ENCODE measurements at places on chromosomes 5 and 9.

GRCh38 chr5:112649882-112650281 is 87.8 kb upstream of the APC start:
- DNase-seq = no peak

- no peak for DNase-seq
Observed at GRCh38 chr9:27462434-27462833, 61.7 kb upstream of the IFNK start.

DNA sequence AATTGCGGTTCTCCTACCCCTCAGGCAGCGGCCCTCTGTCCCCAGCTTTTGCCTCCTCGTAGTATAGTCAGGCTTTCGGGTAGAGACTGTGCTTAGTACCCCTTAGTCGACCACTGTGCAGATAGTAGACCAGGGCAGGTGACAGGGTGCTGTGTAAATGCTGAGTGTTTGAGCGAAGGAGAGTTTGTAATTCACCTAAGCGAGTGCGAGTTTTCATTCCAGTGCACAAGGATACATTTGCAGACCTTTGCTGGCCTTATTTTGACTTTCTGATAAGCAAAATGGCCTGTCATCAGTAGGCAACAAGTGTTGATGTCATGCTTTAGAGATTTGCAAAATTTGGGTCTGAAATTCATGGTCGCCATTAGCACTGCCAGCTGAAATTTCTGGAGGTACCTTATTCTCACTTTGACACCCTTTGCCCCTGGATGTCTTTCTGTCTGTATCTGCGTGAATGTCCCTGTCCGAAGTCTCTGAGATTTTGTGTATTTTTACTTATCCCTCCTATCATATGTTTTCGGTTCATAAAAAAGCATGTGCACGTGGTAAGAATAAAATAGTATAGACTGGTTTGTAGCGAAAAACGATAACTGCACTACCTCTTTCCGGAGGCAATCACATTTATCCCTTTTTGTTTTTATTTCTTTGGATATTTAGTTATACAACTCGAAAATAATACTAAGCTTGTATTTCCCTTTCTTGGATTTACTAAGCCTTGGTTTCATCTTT is 1.9 kb downstream of the LMNB1 start:
- peak; percentile 11 for DNase-seq

DNA sequence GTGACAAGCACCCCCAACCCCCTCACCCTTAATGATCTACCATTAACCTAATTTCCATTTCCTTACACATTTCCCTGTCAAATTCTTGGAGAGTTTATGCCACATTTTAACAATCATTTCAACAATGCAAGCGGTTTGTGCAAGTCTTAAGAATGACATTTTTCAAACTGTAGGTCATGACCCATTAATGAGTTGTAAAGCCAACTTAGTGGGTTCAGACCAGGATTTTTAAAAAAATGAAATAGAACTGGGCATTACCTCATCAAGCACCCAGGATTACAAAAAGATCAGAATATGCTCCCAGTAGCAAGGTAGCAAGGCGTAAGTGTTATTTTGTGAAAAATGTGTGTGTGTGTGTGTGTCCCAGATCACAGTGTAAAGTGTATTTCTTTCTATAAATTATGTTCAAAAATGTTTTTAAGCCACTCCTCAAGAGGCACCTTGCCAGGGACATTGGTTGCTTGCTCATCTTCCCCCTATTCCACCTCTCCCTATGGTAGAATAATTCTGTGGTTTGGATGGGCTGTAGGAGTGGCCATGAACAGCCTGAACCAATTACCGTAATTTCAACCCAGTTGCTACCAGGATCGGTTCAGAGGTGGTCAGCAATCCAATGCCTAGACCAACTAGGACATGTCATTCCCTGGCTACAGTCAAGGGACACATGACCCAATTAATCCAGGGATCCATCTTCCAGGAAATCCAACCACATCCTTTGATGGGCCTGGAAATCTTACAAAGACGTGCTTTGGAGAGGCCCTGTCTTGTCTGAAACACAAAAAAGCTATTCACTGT is 14.4 kb upstream of the TGFBR1 start:
- peak; percentile 77 for DNase-seq

DNA sequence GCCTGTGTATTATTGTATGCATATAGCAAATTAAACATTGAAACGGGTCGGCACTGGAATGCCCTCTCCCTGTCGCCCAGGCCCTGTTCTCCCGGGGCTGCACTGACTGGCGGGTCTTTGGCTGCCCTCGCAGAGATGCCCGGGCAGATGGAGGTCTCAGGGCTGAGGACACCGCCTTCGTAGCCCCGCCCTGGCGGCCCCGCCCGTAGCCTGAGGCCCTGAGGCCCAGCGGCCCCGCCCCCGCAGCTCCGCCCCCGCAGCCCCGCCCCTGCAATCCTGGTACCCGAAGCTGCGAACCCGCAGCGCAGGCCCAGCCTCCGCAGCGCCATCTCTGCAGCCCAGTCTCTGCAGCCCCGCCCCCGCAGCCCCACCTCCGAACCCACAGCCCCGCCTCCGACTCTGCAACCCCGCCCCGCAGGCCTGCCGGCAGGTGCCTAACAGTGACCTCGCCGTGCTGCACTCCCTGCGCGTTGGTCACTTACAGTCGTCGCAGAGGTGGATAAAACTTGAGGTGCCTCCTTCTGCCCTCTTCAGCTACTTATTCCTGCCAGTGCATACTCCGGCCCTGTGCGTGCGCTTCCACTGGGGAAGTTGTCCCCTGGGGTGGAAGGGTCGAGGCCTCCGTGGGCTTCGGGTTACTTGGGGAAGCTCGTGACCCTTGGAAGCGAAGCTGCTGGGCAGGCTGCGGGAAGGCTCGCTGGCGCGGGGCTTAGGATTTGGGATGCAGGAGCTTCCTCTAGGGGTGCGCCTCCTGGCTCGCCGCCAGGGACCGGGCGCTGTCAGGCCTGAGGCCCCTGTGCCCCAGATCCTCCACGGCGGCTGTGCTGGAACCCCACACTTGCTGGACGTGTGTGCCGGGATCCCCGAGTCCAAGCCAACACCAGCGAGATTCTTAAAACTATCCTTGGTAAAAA is 72.3 kb downstream of the ICE1 start:
- DNase-seq = peak; percentile 48

GRCh38 chr5:178488696-178489095 is 101.5 kb downstream of the COL23A1 start:
- no peak for DNase-seq

DNA sequence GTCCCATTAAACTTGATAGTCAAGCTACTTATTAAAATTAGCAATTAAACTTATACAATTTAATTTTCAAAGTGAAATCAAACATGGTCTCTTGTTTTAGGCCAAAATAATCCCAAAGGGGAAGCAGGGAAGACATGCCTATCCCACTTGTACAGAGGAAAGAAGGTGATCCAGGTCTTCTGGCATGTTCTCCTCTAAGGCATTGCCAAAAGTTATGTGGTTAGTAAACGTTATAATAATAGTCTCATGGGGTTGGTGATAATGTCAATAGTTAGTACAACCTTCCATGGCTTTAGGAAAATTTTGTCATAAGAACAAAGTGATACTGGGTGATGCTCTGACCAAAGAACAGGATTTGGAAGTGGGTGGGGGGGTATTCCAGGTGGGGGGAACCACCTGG is 52.8 kb downstream of the ROR2 start:
- peak; percentile 63 for DNase-seq

- no peak for DNase-seq
Observed at GRCh38 chr9:133275105-133276000, at the start of gene ABO. ABO (minus strand) TSS chr9:133275201.

DNA sequence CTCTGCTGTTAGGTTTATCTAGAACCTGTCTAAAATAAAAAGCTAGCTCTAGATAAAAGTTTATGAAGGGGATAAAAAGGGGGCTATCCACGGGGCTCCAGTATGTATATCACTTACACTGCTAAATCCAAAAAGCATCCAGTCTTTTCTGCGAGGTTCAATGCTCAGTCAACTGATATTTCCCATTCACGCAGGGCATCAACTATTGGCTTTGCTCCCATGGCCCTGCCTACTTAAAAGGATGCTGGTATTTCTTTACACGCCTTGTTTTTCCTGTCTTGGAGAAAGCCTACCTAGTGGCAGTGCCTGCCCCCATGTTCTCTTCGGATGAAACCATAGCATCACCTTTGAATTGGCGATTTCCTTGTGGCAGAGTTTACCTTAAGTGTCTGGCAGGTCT is 8.1 kb downstream of the SPRY4 start:
- DNase-seq = no peak

DNA sequence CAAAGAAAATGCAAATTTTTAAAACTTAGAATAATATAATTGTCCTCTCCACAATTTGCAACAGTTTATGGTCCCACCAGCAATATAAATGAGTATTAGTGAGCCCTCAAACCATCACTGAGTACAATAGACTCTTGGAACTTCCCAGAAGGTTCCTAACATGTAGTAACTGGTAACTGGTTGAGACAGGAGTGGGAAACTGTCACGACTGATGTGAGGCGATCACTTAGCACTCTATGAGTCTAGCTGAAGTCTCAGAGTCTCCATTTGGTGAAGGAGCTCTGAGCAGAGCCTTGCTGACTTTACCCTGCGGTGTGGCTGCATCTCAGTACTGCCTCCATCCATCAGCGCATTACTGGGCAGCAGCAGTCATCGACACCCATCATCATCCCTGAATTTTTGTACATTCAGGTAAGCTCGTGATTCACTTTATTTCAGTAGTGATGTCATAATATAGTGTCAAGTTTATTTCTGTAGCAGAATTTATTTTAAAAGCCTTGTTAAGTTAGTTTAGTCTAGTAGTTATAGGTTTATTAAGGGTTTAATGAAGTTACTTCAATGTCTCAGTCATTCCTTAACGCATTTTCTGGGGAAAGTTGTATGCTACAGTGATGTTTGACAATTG is 76.6 kb upstream of the ABCA1 start:
- DNase-seq = no peak

DNA sequence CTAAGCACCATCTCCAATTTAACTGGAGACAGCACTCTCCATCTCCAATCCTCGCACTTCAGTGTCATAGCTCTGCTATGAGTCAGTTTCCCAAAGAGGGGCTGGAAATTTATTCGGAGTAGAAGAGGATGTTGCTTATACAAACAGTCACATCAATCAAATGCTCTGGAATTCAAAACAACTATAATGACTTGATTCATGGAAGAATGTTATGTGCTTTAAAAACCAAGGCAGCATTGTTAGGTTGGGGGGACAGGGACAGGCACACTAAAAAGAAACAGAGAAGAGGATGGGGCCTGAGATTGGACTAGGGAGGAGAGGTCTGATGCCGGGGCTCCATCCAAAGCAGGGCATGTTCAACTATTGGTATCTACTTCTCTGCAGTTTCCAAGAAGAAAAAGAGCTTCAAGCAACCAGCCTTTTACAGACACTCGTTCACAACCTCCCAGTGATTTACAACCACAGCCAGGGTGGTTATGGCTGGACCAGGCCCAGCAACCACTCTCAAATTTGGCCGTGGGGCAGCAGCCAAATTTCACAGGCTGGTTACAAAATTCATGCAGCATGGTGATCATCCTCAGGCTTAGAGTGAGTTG is 117.5 kb upstream of the ZNF366 start:
- peak; percentile 76 for DNase-seq

- DNase-seq = peak; percentile 63
Observed at GRCh38 chr9:116592970-116593369, 94.1 kb upstream of the TRIM32 start.

- DNase-seq = peak; percentile 28
Observed at GRCh38 chr5:9799606-9800005, 169.5 kb upstream of the TAS2R1 start.

DNA sequence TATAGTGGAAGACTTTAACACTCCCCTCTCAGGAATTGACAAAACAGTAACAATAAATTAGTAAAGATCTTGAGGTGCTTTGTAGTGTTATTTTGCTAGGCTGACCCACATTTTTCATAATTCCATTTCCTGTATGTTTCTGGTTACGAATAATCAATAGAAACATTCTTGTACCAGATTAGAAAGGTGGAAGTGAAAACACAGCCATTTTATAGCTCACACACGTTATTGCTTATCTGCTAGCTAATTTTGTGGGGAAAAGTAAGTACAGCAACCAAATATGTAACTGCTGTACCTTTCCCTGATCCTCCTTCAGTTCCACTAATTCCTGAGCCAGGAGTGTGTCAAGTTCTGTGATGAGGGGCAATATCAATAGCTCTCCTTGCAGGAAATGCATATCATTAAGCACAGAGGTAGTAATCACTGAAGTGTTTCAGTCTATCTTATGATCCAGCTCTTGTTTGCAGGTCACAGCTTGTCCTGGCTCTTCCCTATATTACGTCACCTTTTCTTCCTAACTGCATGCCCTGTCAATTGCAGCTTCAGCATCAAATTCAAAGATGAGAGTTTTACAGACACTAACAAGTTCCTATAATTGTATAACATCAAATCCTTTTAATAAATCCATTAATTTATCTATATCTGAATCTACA is 59.4 kb downstream of the MINAR2 start:
- DNase-seq = no peak

GRCh38 chr5:141508798-141509611 is 20.1 kb downstream of the PCDHGC5 start:
- peak; percentile 94 for DNase-seq

DNA sequence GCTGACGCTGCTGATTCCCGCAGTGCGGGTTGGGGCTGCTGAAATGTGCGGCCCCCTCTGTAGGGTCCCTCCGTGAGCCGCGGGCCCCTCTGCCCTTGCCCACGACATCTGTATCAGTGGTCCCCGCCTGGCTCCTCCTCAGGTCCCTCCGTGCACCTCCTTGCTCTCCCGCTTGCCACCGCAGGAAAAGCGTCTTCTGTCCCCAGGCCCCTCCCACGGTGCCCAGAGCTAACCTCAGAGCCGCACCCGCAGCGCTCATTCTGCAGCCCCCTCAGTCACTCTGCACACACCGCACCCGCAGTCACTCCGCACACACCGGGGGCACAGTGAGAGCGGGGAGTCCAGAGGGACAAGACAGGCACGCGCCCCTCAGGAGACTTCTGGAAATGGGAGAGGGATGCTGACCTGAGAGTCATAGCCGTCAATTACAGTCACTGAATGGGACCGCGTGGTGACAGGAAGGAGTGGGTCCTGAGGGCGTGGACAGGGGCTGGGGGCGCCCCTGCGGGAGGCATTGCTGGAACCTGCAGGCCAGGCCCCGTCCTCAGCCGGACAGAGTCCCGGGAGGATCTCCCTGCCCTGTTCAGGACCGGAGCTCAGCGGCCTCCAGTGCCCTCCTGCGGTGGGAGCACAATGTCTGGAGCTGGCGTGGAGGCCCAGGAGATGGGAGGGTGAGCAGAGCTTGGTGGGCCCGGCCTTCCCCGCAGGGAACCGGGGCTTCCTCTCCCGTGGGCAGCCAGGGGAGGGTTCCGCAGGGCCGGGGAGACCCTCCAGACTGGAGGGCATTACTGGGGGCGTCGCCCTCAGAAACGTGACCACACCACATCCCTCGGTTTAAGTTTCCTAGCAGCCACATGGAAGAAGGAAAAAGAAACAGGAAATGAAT is 66.1 kb upstream of the CTSL start:
- DNase-seq = no peak

GRCh38 chr9:127033789-127034188 is 88.6 kb downstream of the ANGPTL2 start:
- peak; percentile 70 for DNase-seq

All from fibroblast of lung (primary cell).